Head of caudate nucleus (tissue), 42 donors: ENCODE measurements at places on chromosomes 16 and 17.

DNA sequence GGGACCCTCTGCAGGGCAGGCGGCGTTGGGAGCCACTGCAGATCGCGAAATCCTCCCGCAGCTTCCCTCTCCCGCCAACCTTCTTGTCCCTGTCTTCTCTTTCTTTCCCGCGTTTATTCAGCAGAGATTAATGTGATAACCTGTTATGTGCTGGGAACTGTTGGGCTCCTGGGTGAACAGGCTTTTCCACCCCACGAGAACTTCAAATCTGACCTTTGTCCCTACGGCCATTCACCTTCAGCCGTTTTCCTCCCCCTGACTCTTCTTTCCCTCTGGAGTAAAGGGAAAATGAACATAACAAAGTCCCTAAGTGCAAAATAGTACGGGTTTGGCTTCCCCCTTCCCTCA lies 15.2 kb upstream of the KPNA2 start:
- no peak for DNase-seq

DNA sequence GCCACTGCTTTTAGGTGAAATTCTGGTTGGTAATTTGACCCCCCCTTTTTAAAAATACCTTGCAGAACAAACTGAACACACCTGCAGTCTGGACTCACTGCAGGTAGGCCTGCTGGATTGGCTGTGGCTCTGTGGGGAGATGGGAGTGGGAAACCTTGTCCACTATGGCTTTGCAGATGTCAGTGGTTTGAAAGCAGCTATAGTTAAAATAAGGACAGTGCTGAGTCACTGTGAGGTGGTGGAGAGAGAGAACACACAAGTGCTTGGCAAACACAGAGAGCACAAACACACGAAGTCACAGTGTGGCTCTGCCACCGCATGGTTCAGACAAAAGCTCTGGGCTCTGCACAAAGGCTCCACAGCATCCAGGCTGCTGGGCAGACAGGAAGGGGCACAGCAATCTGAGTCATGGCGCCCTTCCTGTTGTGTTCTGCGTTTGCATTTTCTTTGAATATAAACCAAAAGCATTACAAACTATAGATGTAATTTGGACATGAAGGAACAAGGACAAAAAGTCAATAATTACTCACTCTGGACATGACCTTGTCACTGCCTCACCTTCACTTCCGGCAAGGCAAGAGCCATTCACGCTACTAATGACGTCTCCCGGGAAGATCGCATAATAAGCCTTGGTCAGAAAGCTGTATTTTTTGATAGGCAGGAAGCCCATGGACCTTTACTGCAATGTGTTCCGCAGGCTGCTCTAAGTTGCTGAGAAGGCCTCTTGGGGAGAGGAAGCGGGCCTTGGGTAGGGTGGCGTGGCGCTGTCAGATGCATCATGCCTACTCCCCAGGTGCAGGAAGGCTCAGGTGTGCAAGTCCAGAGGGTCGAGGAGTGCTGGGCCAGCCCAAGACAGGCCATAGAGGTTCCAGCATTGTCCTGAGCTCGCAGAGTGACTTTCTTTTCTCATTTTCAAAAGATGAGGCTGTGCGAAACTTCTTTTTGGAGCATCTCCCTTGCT lies 60.1 kb upstream of the MED9 start:
- no peak for DNase-seq

DNA sequence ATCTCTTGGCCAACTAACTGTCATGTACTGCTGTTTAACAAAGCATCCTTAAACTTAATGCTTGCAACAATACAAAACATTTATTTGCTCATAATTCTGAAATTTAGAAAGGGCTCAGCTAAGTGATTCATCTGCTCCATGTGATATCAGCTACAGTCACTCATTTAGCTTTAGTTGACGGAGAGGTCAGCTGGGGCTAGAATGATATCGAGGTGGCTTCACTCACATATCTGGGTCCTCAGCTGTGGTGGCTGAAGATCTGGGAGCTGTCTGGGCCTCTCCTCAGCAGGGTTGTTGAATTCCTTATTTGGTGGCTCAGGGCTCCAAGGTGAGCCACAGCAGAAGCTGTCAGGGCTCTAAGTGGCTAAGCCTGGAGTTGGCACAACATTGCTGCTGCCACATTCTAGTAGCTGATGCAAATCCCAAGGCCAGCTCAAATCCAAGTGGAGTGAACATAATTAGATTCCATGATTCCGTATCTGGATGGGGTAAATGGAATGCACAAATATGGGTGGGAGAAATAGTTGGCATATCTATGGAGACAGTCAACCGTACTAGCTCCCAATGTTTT lies 62.8 kb downstream of the HS3ST3A1 start:
- no peak for DNase-seq

- DNase-seq = no peak
These were observed 107.6 kb downstream of the SLC39A11 start for GRCh38 chr17:72984926-72985325.

DNA sequence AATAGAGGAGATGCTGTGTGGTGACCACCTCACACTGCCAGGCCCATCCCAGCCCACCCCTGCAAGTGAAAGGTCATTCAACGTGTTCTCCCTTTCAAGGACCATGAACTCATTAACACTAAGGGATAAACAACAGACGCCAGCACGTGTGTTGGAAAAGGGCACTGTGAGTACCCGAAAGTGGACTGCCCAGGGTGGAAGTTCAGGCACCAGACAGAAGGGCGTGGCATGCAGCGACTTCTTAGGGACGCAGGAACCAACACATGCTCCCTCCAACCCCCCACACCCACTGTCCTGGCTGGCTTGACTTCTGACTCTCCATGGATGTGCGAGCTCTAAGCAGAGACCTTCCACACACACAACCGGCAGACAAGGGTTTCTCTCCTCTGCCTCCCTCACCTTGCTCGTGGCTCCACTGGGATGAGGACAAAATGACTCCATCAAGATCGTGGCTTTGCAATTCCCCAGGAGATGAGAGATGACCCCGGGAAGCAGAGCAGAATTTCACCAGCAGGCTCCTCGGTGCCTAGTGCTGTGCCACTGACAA lies 11.0 kb downstream of the UBALD1 start:
- DNase-seq = no peak
